ENCODE measurements at places on chromosomes 16 and 17.

DNA sequence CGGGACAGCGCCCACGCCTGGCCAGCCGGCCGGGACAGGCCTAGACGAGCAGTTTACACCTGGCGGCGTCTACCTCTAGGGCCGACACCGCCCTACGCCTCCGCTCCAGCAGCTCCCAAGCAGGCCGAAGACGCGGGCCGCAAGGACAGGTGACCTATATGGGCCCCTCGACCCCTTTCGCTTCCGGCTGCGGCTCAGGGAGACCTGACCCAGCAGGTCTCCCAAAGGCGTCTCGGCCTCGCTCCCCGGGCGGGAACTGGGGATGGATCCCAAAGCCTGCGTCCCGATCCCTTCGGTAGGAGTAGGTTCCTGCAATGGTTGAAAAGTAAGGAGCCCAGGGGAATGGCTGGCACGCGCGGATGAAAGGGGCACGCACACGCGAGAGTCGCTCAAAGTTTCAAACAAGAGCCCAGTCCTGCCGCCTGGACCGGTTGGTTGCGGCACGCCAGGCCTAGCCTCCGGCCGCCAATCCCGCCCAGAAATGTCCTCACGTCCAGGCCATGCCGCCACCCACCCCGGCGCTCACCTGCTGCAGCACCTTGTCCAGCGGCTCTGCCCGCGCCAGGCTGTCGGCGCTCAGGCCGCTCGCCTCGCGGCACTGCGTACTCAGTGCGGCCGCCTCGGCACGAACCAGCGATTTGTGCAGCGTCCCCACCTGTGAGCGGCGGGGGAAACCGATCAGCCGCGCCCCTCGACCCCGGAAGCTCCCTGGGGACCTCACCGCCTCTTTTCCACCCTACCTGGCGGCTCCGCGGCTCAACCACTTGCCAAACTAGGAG lies 630 bp downstream of the ESRP2 start:
- DNase-seq = no peak

DNA sequence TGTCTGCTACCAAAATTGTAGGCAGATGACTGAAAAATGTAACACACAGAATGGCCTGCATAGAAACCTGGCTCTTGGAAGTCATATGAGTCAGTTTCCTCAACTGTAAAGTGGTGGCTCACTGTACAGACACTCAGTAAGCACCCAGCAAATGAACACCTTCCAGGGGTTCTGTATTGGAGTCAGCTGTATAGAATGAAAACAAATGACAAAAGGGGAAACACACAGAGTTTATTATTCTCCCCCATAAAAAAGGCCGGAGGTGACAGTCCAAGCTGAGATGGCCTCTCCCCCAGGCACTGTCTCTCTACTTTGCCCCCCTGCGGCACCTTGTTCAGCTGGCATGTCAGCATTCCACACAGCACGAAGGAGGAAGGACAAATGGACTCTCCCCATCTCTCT lies 6.2 kb upstream of the MEOX1 start:
- no peak for DNase-seq

GRCh38 chr17:28346199-28346580 lies 10.6 kb downstream of the TNFAIP1 start:
- DNase-seq = no peak

- DNase-seq = no peak
Observed at GRCh38 chr17:81044764-81045589, 10.0 kb downstream of the BAIAP2 start.

- DNase-seq = no peak
Observed at GRCh38 chr17:47973541-47973940, 2.6 kb downstream of the CDK5RAP3 start.

DNA sequence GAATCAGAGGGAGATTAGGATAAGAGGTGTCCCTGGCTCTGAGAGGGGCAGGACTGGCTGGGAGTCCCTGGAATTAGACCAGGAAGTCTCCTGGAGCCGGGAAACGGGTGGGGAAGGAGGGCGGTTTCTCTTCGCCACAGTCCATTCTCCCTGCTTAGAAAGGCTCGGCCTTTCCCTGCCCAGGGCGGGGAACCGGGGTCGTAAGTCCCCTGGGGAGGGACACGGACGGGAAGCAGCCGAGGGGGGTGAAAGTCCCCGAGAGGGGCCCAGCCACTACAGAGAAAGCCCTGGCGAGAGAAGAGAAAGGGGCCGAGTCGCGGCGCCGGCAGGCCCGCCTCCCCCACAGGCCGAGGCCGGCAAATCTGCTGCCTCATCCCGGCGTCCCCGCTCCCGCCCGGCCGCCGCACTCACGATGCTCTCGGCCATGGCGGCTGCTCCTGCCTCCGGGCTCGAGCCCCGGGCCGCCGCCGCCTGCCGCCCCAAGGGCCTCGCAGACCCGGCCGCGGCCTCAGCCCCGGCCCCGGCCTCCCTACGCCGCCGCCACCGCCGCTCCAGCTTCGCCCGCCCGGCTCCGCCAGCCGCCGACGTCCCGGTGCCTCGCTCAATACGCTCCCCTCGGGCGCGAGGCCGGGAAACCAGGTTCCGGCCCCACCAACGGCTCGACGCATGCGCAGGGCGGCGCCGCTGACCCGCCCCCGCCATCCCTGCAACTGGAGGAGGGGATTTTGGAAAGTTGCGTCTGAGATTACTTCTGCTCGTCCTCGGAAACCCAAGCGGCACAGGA lies at the start of the genes NPLOC4 and TSPAN10:
TSS of gene NPLOC4 (minus strand) at position 608 of the 784 bp plus-strand sequence. CDS start at position 426, 182 bp downstream.
TSS of gene TSPAN10 (plus strand) at position 692 of the 784 bp plus-strand sequence. CDS start 5,217 bp downstream, outside the sequence.
- DNase-seq = peak; percentile 85

- no peak for DNase-seq
Observed at GRCh38 chr16:83404261-83404660, 403.5 kb upstream of the HSBP1 start.

- DNase-seq = no peak
Observed at GRCh38 chr17:19334331-19334730, 28.2 kb downstream of the B9D1 start.

GRCh38 chr16:46897471-46897870 lies 13.3 kb downstream of the GPT2 start:
- no peak for DNase-seq

GRCh38 chr17:21034340-21035235 lies 8.2 kb downstream of the USP22 start:
- DNase-seq = no peak

GRCh38 chr17:73429440-73430164 lies 117.8 kb upstream of the CDC42EP4 start:
- DNase-seq = peak; percentile 80

- DNase-seq = no peak
Observed at GRCh38 chr16:28139530-28139929, 72.2 kb downstream of the XPO6 start.

DNA sequence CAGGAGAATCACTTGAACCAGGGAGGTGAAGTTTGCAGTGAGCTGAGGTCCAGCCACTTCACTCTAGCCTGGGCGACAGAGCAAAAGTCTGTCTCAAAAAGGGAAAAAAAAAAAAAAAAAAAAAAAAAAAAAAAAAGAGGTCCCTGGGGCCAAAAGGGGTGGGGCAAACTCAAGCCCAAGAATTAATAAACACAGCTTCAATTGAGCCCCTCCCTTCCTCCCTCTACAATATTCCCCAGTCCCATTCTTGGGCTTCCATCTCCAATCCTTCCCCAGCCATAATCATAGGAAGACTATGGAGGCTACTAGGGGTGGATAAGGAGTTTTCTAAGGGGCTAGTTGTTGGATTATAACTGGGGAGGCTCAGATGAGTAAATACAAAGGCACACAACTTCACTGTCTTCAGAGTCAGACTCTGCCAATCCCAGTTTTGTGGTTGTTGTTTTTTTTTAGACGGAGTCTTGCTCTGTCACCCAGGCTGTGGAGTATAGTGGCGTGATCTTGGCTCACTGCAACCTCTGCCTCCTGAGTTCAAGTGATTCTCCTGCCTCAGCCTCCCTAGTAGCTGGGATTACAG lies 9.5 kb downstream of the CAVIN1 start:
- DNase-seq = no peak

- DNase-seq = no peak
Observed at GRCh38 chr17:72724267-72724666, 368.2 kb downstream of the SLC39A11 start.

DNA sequence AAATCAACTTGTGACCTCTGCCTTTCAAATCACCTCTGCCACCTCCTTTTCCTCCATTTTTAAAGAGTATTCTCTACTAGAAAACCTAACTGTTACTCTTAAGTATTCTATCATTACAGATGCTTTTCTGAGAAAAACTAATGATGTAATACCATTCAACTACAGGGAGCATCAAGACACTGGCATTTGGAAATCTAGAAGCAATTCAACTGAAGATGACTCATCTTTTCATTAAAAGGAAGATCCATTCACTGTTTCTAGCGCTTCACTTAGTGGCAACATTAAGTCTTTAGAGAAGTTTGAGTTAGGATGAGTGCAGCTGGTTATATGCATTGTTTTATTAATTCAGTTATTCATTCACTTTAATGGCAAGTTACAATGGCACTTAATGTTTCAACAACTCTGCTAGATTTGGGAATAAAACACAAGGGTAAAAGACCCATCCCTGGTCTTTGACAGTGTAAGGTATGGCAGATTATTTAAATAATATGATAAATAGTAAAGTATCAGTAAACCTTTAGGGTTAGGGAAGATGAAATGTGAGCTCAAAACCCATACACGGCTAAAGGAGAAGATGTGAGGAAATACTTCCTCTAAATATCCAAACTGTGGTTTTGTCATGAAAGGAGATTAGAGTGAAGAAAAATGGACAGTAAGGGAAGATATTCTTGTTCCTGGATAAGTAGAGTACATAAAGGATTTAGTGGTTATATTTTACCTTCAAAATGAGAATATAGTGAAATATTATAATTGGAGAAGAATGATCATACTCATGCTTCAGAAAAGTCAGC lies 61.7 kb downstream of the KCNJ2 start:
- no peak for DNase-seq

DNA sequence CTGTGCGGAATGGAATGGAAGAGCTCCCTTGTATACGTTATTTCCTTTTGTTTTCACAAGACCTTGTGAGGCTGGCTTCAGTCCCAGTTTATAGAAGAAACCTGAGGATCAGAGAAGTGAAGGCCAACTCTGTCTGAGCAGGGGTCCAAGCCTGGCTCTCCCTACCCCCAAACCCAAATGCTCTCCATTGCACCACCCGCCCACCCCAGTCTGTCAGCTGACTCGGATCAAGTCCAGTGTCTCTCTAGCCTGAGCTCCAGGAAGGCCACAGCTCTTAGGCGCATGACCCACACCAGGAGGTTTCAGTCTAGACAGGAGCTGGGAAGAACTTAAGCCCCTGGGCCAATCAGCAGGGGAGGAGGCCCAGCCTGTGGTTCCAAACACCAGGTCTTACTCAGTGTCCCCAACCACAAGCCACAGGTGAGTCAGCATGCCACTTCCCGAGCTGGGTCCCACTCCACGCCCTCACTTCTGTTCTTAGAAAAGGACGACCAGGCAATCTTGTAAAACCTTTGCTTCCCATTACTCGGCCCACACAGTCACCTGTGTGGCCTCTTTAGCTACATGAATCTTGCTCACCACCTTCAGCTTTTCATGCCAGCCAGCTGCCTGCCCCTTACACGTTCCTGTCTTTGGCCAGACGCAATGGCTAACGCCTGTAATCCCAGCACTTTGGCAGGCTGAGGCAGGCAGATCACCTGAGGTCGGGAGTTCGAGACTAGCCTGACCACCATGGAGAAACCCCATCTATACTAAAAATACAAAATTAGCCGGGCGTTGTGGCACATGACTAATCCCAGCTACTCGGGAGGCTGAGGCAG lies 27.8 kb downstream of the TK2 start:
- no peak for DNase-seq

DNA sequence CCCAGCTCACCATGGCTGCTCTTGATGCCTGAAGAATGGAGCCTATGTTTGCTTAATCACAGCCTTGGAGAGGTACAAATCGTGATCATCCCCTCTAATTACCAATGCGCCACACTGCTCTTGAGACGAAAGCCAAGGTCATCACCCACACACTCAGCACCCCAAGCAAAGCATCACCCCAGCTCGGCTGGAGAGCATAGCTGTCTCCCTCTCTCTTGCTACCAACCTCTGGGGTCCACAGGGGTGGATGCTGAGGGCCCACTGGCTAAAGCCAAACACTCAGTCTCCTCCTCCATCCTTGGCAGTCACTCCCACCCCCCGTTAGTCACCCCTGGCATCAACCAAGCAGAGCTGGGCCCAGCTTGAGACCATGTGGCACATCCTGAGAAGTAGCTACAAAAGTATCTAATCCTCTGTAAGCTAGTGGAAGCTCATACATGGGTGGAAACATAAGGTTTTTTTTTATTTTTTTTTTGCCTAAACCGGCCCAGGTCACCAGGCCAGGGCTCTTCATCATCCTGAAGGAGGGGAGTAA lies 44.8 kb downstream of the PIMREG start:
- DNase-seq = no peak

- no peak for DNase-seq
Observed at GRCh38 chr16:68652659-68653058, 7.5 kb downstream of the CDH3 start.

GRCh38 chr16:27776556-27777225 lies 226.7 kb downstream of the KATNIP start:
- DNase-seq = no peak

DNA sequence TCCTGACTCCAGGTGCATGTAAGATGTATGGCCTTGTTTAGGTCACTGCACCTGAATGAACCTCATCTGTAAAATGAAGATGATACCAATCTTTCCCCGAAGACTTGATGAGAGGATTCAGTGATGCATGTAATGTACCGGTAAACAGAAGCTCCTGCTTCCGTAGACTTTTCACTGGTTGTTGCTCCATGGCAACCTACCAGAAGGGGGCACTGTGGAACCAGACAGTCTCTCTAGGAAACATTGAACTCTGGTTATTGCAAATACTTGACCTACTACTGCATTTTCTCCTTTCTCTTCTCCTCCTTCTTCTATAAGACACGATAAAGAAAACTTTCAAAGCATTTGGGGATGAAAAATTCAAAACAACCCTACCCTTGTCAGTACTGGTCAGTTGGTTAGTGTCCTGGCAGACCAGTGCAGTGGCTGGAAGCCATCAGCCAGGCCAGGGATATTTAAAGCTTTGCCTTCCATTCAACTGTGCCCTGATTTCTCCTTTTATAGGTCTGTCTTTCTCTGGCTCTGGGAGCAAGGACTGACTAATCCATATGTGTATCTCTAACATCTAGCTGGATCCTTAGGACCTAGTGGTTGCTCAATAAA lies 667.4 kb upstream of the SALL1 start:
- peak; percentile 52 for DNase-seq

DNA sequence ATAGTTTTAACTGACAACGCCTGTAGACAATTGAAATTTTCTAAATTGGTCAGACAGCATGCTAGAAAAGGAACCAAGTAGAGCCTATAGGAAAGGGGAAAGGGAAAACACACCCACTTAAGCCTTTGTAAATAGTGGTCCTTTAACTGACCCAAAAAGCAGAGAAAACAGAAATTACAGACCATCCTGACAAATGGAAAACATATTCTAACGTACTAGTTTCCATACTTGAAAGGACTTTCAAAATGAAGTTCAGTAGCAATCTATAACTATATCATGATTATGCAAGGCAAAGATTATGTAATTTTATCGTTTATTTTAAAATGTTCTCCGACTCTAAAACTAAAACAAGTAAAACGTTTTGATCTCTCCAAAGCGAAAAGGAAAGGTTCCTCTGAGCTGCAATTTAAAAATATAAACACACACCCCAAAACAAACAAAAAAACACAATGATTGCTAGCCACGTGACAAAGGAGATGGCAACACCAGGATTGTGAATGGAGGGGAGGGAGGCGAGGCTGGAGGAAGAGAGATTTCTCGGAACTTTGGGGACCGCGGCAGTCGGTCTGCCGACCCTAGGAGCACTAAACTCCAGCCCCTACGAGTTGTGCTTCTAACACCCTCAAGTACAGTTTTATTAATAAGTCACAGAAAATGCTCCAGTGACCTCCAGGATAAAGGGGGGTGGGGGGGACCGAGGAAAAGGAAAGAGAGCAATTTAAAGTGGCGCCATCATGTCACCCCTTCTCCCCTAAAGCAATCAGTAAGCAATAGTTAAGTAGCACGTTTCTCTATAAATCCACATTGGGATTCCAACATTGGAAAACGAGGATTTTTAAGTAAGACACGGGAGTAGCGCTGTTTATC lies 1.7 kb downstream of the KANSL1 start:
- peak; percentile 52 for DNase-seq

- DNase-seq = no peak
Observed at GRCh38 chr17:72460711-72461110, 339.9 kb downstream of the SOX9 start.
